Substantia nigra (tissue), 51 donors: ENCODE measurements at places on chromosomes 7 and 10.
A peak's percentile ranks its signal among the peaks of the same experiment; 100 is the strongest.

GRCh38 chr10:61068471-61068870 lies 124.5 kb upstream of the RHOBTB1 start:
- no peak for DNase-seq

- DNase-seq, result no peak
Observed at GRCh38 chr7:122674502-122674901, 24.4 kb downstream of the RNF133 start.

- no peak for DNase-seq
Observed at GRCh38 chr7:97021747-97022490, 2.7 kb downstream of the DLX5 start.

DNA sequence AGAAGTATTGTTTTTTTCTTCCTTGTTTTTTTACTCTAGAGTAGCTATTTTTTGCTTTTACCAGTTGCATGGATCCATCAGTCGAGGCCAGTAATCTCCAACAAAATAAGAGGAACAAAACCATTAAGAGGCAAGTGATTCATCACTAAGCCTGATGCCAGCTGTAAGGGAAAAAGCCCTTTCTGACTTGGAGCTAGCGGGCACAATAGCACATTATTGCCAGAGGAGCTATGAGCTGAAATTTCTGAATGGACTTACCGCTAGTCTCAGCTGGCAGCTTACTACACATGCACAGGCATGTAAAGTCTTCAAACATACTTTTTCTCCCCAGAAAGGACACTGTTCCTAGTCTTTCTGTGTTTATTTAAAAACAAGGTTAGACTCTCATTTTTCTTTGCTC lies 41.6 kb upstream of the PTPRZ1 start:
- DNase-seq, result peak; percentile 51

- no peak for DNase-seq
Observed at GRCh38 chr10:29651767-29652166, 17.0 kb upstream of the SVIL start.

DNA sequence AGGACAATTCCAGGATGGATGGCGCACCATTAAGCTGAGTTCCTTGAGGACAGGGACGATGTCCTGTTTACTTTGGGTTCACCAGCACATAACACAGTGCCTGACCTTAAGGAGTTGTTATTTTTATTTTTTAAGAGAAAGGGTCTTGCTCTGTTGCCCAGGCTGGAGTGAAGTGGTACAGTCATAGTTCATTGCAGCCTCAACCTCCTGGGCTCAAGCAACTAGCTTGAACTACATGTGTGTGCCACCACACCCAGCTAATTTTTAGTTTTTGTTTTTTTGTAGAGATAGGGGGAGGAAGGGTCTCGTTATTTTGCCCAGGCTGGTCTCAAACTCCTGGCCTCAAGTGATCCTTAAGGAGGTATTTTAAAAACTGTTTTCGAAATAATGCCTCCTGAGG lies 1.7 kb upstream of the CALU start:
- DNase-seq, result no peak

DNA sequence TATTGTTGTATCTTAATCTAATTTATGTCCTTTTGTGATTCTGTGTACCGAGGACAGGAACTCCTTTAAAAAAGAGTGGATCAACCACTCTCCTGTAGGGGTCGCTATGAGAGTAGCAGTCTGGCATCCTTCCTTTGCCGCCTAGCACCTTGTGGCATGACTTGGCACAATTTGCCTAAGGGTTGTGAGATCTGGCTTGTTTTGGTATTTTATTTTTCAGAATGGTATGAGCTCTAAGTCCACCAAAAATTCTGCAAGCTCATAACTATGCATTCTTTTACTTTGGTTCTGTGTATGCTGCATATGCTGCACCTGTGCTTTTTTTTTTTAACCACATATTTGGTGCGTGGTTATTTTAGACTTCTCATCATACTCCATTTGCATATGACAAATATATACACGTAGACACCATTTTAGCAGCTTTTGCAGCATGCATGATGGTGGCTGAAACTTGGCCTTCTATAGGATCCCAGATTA lies 112.8 kb downstream of the CDK14 start:
- DNase-seq, result peak; percentile 24

GRCh38 chr10:44674536-44675386 lies 236.4 kb upstream of the TMEM72 start:
- no peak for DNase-seq

DNA sequence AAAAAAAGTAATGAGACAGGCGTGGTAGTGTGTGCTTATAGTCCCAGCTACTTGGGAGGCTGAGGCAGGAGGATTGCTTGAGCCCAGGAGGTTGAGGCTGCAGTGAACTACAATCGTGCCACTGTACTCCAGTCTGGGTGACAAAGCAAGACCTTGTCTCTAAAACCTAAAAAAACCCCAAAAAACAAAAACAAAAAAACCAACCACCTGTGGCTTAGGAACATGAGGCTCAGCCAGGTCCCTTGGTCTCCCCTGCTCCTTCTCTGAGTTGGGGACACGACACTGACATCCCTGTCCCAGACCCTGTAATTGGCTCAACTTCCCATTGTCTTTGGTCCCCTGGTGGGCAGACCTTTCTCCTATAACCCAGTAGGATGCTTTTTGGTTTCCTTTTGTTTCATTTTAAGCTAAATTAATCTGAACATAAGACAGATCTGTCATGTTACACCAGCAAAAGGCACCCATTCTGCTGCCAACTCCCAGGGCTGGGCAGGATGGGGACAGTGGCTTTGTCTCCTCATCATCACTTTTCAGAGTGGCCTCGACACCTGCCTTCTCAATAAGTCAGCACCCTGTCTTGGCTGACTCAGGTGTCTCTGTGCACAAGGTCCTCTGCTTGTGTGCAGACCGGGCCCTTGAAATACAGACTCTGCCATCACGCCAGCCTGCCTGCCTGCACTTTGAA lies 74.4 kb downstream of the MYL10 start:
- no peak for DNase-seq

DNA sequence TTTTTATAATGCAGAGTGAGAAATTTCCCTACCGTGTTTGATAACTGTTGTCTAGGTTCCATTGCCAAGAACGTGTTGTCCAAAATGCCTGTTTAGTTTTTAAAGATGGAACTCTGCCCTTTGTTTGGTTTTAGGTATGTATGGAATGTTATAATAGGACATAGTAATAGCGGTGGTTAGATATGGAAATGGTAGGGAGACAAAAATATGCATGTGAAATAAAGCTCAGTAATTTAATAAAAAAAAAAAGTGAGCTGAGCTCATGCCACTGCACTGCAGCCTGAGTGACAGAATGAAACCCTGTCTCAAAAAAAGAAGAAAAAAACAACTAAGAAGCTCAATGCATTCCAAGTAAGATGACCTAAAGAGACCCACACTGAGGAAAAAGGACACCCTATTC lies 72.9 kb downstream of the ZNF783 start:
- DNase-seq, result no peak

- no peak for DNase-seq
Observed at GRCh38 chr10:71191551-71192076, 20.8 kb upstream of the UNC5B start.
